Memory B cell (primary cell): ENCODE measurements at places on chromosomes 5 and 9.

DNA sequence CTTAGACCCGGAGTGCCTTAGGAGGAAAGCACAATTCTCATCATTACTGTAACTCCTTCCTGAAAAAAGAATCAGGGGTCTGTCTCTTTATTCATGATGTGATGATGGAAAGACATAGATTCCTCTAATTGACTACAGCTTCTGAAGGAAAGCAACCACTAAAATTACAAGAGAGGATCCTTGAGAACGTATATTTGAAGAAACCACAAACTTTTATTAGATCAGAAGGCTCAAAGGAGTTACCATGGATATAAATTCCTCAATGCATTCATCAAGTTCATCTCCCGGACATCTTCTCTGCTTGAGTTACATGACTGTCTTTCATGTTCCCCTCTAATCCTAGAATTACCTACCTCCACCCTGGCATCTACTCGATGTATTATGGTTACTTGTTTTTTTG lies 104.1 kb upstream of the PAPPA start:
- DNase-seq = no peak
- H3K27ac ChIP-seq = no peak overlapping the region
- no peak overlapping the region for H3K4me3 ChIP-seq
- H3K27me3 ChIP-seq = no peaks in the 10 kb centered on the region
- no peaks in the 10 kb centered on the region for H3K36me3 ChIP-seq

- H3K4me3 ChIP-seq = no peak overlapping the region
- DNase-seq = no peak
- no peak overlapping the region for H3K27ac ChIP-seq
These were observed 232.6 kb upstream of the TNC start for GRCh38 chr9:115350548-115350947.

DNA sequence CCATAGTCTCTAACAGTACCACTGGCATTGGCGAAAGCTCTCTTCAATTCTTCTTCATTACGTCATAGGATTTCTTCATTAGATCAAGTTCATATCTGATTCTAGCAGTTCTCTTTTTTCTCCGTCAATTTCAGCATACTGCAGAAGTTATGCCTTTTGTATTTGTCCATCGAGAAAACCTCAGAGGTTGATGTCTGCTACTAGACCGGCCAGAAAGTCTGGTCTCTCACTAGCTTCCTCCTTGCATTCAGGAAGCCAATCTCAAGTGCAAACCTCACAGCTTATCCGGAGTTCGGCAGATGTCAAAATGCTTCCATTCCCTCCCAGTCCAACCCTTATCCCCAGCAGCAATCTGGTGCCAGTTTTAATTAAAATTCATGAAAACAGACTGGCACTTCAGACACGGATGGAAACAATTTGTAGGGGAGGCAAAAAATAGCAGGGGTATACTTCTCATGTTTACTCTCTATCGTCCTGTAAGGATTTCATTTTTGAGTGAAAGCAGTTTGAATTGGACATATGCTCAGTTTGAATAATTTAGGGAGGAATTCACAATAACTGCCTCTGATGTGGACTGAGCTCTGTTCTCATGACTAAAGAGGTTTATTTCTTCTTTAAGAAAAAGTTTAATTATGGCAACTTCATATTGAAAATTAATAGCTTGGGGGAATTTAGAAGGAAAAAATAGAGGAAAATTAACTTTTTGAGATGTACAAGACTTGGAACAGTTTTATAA lies 56.4 kb upstream of the TMC1 start:
- no peaks in the 10 kb centered on the region for H3K27me3 ChIP-seq
- no peaks in the 10 kb centered on the region for H3K36me3 ChIP-seq
- DNase-seq = no peak
- peaks cover 4% of the 10 kb centered on the region for H3K4me1 ChIP-seq
- peak overlapping the region; percentile 24 for H3K4me3 ChIP-seq

DNA sequence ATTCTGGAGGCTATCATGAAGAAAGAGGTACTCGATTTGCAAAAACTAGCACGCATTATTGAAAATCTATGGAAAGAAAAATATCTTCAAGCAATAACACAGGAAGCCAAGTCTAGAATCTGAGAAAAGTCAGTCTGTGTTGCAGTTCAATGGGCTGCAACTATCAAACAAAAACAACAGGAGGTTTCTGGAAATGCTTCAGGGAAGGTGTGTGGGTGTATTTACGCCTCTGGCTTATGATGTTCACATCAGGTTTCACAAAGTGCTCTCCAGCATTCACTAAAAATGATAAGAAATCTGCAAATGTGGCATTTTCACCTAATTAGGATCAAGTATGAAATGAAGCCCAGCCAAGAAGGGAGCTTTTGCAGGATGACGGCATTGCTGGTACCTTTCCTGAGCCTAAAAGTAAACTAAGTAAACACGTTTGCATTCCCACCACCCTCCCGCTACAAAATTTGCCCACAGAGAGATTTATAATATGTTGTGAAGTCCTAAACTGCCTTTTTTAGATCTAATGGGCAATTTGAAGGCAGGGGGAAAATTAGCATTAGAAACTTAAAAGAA lies 146.4 kb downstream of the GABRB2 start:
- no peaks in the 10 kb centered on the region for H3K27me3 ChIP-seq
- no peak overlapping the region for H3K27ac ChIP-seq
- H3K4me3 ChIP-seq = no peak overlapping the region
- no peak for DNase-seq
- H3K4me1 ChIP-seq = no peaks in the 10 kb centered on the region

DNA sequence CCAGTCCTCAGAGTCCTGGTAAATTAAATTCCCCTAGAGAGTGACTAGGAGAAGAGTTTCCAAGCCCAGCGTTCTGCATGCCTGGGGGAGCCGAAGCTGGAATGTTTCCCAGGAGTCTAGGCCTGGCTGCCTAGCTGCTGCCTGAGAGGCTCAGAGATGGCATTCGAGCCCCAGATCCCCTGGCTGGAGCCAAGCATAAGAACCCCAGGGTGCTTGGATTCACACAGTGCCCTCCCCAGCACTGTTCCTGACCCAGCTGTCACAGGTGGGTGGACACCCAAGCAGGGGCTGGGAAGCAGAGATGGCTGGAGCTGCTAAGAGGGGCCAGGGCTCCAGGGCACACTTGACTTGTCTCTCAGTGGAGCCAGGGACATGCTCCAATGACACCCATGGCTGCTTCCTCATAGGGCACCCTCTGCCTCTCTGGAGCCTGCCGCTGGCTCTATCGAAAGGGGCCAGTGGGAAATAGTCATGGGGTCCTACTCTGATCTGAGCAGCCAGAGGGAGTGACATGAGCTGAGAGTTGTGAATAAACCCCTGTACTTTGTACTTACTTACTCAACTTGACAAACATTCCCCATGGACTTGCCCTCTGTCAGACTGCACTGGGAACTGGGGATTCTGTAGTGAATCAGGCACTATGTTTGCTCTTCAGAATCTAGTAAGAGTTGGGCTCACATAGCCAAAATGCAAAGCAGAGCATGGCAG lies 62.6 kb upstream of the XPA start:
- peaks cover 29% of the 10 kb centered on the region for H3K27me3 ChIP-seq
- no peak overlapping the region for H3K27ac ChIP-seq
- H3K4me1 ChIP-seq = peaks cover 2% of the 10 kb centered on the region
- peaks cover 1% of the 10 kb centered on the region for H3K36me3 ChIP-seq
- DNase-seq = no peak
- no peak overlapping the region for H3K4me3 ChIP-seq

- no peak overlapping the region for H3K27ac ChIP-seq
- H3K4me3 ChIP-seq = no peak overlapping the region
- H3K27me3 ChIP-seq = no peaks in the 10 kb centered on the region
These were observed 47.4 kb downstream of the RNF180 start for GRCh38 chr5:64213011-64213410.

GRCh38 chr5:61604076-61605025 lies 272.3 kb downstream of the ZSWIM6 start:
- no peak overlapping the region for H3K27ac ChIP-seq
- H3K4me1 ChIP-seq = peaks cover 3% of the 10 kb centered on the region
- no peak overlapping the region for H3K4me3 ChIP-seq
- peaks cover 28% of the 10 kb centered on the region for H3K27me3 ChIP-seq

GRCh38 chr9:73165911-73166310 lies 14.2 kb downstream of the ANXA1 start:
- H3K4me3 ChIP-seq = no peak overlapping the region
- DNase-seq = no peak
- H3K36me3 ChIP-seq = no peaks in the 10 kb centered on the region
- H3K27me3 ChIP-seq = no peaks in the 10 kb centered on the region

GRCh38 chr9:128072144-128073021 lies 4.4 kb downstream of the SLC25A25 start:
- no peaks in the 10 kb centered on the region for H3K27me3 ChIP-seq
- H3K36me3 ChIP-seq = no peaks in the 10 kb centered on the region
- H3K4me1 ChIP-seq = peaks cover 27% of the 10 kb centered on the region
- H3K27ac ChIP-seq = peak overlapping the region; percentile 87
- DNase-seq = peak; percentile 47
- H3K4me3 ChIP-seq = peak overlapping the region; percentile 52

DNA sequence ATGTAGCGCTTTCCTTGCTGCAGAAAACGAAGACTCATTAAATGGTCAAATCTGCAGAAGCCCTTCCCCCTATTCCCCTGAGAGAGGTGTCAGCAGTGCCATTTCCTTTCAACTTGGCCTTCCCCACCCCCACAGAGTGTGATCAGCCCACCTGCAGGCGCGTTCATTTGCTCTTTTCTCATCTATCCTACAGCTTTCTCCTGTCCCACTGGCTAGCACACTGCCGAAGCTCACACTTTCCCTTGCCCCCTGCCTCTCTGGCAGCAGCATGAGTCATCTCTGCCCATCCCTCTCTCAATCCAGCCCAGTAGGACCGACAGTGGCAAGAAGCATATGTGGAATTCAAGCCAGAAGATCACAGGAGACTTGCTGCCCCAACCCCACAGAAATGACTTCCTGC lies 213.8 kb downstream of the FAM114A2 start:
- H3K4me3 ChIP-seq = no peak overlapping the region
- DNase-seq = no peak
- H3K27me3 ChIP-seq = no peaks in the 10 kb centered on the region
- no peaks in the 10 kb centered on the region for H3K36me3 ChIP-seq
- H3K27ac ChIP-seq = no peak overlapping the region
